Activated naive CD4-positive, alpha-beta T cell treated with anti-CD3 and anti-CD28 coated beads, Interleukin-2, amount 50 U/mL, for 72 hours (primary cell): ENCODE measurements at places on chromosomes 1 and 21. TPM values are rescaled to one million over a fixed set of nuclear protein-coding genes. Genes with fewer than 3 reads are reported as not detected.

Gene DENND2D
- total RNA-seq = 221 TPM

Gene WDR64
- total RNA-seq = not detected

GRCh38 chr1:52306227-52307006, 59.6 kb downstream of the CC2D1B start:
- DNase-seq = no peak

DNA sequence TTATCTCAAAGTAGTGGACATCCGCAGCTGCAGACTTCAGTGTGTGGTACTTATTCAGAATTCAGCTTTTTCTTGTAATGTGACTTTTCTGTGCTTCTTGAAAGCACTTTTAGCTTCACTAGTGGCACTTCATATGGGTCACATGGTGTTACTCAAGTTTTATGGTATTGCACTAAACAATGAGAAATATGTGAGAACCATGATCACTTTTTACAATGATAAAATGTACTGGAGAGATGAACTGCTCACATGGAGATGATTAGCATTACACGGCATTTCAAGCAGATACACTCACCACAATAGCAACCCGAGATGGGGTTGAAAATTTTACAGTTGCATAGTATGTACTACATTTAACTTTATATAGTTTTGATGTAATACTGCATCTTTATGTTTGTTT, 40.1 kb upstream of the GPR52 start:
- no peak for DNase-seq

- no peak for DNase-seq
Observed at GRCh38 chr21:36791695-36792470, 93.0 kb downstream of the SIM2 start.

GRCh38 chr1:235532360-235532759, 28.1 kb upstream of the B3GALNT2 start:
- DNase-seq = no peak

GRCh38 chr21:15446223-15446622, 283.6 kb upstream of the USP25 start:
- no peak for DNase-seq

DNA sequence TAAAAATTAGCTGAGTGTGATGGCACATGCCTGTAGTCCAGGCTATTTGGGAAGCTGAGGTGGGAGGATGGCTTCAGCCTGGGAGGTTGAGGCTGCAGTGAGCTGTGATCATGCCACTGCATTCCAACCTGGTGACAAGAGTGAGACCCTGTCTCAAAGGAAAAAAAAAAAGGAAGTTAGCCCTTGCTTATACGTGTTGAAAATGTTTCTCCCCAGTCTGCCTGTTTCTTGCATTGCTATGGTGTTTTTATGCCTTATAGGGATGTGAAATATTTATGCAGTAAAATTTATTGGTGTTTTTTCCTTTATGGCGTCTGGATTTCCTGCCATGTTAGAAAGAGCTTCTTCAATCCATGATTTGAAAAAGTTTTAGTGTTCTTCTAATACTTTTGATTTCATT, 3.6 kb upstream of the RERE start:
- DNase-seq = no peak

- DNase-seq = no peak
Observed at GRCh38 chr1:209875515-209875914, 47.7 kb downstream of the UTP25 start.
